ENCODE measurements at places on chromosomes 1 and 21. TPM values are rescaled to one million over a fixed set of nuclear protein-coding genes. Genes with fewer than 3 reads are reported as not detected.

The MAD2L2 gene
- 27.6 TPM for total RNA-seq

The GJA9 gene
- total RNA-seq = not detected

The SLAMF6 gene
- total RNA-seq = not detected

The RPE65 gene
- 0.31 TPM for total RNA-seq

The RIIAD1 gene
- 2.5 TPM for total RNA-seq

Measured in dorsolateral prefrontal cortex (tissue), 122 donors.